Brain (organoid and tissue), 16 donors: ENCODE measurements at places on chromosomes 16 and 17.

- DNase-seq, result no peak
Measured at GRCh38 chr17:1011760-1012735, 15.1 kb downstream of the TIMM22 start.

GRCh38 chr17:4634976-4635375 is 6.5 kb downstream of the ALOX15 start:
- DNase-seq, result no peak

DNA sequence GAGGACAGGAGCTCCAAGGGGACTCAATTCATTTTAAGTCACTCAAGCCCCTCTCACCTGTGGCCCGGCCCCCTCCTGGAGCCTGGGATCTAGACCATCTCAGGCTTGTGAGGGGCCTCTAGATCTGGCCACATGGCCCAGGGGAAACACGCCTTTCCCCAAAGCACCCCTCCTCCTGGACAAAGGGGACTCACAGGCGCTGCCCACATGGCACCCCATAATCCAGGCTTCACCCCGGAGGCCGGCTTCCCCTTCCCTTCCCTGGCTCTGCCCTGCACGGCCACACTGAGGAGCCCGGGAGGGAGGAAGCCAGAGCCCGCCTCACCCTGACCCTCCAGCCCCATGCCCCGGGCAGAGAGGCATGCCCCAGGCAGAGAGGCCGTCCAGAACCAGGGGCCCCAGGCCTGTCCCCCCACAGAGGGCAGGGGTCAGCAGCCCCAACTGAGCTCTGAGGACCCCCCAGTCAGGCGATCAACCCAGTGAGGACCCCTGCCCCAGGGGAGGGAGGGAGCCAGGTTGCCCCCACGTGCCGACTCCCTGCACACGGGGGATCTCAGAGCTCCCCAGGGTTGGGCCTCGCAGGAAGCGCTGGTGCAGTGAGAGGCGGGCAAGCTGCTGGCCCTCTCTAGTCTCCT is 10.9 kb downstream of the HS3ST6 start:
- no peak for DNase-seq

DNA sequence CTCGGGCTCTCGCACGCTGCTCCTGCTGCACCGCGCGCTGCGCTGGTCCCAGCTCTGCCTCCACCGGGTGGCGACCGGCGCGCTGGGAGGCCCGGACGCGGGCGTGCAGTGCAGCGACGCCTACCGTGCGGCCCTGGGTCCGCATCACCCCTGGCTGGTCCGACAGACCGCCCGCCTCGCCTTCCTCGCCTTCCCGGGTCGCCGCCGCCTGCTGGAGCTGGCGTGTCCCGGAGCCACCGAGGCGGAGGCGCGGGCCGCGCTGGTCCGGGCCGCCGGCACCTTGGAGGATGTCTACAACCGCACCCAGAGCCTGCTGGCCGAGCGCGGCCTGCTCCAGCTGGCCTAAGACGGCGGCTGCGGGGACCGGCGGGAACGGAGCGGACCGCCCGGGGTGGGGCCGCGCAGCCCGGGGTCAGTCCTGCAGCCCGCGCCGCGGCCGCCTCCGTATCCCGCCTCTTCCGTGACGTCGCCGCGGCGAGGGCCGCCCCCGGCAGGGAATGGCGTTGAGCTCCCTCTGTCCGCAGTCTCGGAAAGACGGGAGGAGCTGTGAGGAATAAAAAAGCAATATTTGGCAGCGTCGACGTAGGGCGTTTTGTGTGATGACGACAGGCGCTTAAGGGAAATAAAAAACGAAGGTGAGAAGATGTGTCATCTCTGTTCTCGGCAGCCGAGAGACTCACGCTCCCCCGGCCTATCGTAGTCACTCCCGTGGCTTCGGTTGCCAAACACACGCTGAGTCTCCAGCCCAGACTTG is 1.4 kb downstream of the GLTPD2 start:
- peak; percentile 95 for DNase-seq

DNA sequence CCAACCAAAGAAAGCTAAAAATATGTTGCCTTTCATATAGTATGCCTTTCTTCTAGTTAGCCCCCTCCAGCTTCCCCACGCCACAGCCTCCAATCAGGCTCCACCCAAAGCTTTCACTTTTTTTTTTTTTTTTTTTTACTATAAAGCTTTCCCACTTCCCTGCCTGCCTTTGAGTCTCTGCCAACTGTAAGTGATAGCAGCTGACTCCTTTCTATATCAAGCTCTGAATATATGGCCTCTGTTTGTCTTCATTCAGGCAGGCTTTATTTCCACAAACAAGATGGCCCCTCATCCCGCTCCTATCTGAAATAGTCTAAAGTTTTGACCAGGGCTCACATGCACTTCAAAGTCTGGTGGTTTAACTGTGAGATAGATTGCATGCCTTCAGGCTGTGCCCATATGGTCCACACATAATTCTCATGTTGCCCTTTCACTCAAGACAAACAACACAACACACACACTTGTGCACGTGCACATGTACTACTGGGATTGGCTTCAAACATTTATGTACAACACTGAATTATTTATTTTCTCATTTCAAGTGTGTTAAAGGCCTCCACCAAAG is 39.8 kb upstream of the DYNLRB2 start:
- DNase-seq, result peak; percentile 95

GRCh38 chr17:44334727-44335126 is 10.1 kb upstream of the SLC25A39 start:
- no peak for DNase-seq

DNA sequence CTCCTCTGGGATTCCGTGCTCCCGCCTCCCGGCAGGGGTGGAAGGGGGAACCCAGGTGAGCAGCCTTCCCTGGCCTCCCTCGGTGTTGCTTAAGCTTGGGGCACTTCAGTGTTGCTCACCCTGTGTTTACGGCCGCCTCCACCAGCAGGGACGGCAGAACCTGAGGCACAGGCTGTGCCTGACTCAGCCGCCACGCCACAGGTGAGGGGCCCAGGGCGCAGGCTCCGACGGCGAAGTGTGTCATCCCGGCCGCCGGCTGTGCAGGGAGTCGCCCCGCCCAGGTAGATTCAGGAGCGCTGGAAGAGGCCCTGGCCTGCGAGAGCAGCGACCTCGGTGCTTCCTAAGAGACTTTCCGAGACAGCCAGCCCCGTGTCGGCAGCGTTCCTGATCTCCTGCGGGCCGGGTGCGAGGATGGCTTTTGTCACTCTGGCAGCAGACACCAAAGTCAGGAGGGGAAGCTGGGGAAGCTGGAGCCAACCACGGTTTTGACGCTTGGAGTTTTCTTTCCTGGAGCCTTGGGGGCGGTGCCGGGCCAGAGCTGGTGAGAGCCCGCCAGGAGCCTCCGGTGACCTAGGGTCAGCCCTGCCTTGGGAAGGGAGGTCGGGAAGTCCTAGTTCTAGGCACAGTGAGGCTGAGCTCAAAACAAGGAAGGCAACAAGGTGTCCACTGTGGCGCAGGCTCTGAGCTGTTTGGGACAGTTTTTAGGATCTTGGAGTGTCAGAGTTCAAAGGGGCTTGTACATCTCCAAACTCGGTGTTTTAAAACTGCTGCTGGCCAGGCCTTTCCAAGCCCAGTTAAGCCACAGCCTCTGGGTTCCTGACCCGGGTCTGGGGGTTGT is 2.1 kb downstream of the GSE1 start:
- no peak for DNase-seq

GRCh38 chr17:7436556-7437368 is 1.5 kb downstream of the TMEM102 start:
- DNase-seq, result peak; percentile 77

DNA sequence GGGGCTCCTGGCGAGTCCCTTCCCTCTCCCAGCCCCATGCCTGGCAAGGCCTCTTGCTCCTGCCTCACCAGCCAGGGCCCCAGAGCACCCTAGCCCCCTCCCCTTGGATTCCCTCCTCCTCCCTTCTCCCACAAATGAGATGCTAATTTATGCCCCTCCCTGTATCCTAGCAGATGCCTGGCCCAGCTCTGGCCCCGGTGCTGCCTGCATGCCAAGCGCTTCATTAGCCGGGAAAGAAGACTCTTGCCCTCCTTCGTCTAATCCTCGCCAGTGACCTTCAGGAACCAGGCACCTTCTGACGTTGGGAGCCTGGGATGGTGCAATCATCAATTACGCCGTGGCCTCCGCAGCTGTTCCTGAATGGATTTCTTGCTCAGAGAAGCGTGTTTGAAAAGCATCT is 127.8 kb downstream of the SDK2 start:
- peak; percentile 71 for DNase-seq

DNA sequence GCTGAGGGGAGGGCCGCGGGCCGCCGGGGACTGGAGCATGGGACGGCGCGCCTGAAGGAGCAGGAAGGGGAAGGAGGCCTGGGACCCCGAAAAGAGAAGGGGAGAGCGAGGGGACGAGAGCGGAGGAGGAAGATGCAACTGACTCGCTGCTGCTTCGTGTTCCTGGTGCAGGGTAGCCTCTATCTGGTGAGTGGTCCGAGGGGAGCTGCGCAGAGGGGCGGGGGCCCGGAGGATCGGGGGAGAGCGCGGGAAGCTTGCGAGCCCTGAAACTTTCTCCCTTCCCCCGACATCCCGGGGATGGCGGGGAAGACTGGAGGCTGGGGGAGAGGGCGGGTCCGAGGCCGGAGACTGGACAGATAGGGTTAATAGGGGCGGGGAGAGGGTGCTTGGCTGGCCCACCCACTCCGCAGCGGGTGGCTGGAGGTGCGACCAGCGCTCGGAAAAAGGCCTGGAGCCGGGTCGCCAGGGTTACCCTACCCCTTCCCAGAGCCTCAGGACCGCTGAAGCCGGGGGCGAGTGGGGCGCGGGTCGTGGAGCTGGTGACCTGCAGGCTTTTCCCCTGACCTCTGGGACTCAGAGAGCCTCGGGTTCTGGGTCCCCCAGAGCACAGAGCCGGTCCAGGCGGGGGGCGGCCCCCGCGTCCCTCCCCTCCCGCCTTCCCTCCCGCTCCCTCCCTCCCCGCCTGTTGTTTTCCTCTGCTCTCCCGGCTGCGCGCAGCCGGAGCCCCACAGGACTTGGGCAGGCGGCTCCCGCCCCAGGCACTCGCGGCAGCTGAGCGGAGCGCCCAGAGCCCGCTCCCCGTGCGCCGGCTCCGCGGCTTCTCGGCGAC is 631 bp downstream of the NXPH3 start:
- peak; percentile 55 for DNase-seq

DNA sequence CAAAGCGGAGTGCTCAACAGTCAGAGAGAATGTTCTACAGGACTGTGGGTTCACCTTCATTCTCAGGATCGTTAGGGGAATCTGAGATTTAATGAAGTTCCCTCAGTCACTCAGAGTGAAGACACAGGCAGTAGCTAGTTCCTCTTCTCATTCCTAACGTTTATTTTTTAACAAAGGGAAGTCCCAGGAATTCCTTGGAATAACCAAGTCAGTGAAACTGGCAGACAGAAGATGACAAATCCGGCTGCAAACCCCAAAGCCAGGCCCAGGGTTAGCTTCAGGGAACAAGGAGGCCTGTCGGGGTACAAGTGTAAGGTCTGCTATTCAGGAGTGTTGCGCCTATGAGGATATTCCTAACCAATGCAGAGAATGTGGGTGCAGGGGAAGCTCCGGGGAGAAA is 42.0 kb downstream of the COTL1 start:
- DNase-seq, result no peak

DNA sequence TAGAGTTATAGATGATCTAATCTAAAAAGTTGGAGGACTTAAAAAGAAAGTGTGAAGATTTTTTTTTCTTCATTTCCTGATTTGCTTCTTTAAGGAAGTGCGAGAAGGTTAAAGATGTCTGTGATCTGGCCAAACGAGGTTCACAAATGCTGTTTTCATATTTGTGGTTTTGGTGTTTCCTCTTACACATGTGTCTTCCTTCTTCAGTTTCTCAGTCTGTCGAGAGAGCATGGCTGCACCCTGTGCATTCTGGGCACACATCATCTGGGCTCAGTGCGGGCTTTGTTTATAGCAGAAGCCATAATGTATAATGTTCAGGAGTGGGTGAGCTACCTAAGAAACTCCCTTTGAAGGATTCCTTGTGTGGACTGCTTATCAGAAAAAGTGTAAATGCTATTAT is 260.4 kb upstream of the TBX2 start:
- no peak for DNase-seq

- DNase-seq, result no peak
Measured at GRCh38 chr16:17026600-17027242, 444.0 kb downstream of the XYLT1 start.

DNA sequence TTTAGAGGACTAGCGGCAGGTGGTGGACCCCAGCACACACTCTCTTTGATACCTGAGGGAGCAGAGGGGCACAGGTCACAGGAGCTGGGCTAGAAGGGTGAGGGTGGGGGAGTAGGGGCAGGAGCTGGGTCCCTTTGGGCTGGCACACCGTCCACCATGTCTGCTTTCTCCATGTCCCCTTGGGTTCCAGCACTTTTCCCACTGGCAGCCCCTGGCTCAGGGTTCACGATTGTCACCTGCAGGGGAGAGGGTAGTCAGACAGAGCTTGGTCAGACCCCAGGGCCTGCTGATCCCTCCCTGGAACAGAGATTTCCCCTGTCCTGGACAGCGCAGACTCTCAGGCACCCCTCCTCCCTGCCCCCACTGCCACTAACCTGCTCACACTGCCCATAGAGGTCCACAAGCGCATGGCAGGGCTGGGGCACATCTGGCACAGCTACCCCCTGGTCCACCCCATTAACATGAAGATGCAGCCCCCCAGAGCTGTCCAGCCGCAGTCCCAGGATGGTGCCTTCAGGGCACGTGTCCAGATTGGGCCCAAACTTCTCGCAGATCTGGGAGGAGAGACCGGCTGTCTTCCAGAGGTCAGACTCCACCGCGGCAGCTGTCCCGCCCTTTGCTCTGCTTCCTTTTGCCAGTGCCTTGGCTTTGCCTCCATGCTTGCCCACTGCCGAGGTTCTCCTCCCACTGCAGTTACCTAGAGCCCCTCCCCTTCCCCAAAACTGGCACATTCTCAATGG is 3.1 kb upstream of the GPS2 start:
- DNase-seq, result no peak

- no peak for DNase-seq
Measured at GRCh38 chr17:33050611-33051140, 59.0 kb downstream of the SPACA3 start.
